ENCODE measurements at places on chromosomes 3 and 15.
A peak's percentile ranks its signal among the peaks of the same experiment; 100 is the strongest.

DNA sequence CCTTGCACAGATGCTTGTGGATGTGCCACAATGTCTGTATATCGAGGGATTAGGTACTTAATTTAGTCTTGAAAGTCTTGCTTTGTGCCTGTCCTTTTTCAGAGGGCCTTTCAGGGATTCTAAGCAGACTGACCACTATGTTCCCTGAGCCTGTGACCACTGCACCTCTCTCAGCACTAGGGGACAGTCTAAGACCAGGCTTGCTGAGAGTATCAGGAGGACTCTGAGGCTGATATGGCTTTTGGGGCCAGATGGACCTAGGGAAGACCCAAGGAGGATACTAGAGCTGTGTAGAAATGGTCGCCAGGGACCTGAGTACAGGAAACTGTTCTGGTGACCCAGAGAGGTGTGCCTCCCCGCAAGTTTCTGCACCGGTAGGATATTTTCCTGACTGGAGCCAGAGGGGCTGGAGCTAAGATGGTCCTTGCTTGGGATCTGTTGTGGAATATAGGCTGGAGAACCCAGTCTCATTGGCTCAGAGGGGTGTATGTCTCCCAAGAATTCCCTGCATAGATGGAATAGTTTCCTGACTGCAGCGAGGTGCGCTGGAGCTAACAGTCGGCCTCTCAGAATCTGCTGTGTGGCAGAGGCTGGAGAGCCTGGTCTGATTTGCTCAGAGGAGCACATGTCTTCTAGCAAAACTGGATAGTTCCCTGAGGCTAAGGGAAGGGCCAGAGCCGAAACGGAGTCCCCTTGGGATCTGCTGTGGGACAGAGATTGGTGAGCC lies 213.2 kb upstream of the DCBLD2 start:
- DNase-seq: no peak

- DNase-seq: no peak
Measured at GRCh38 chr15:90478846-90479481, 50.8 kb upstream of the CRTC3 start.

GRCh38 chr3:82100378-82100777 lies 338.9 kb upstream of the GBE1 start:
- no peak for DNase-seq

GRCh38 chr3:159624616-159625015 lies 364.0 kb upstream of the IL12A start:
- DNase-seq: no peak

DNA sequence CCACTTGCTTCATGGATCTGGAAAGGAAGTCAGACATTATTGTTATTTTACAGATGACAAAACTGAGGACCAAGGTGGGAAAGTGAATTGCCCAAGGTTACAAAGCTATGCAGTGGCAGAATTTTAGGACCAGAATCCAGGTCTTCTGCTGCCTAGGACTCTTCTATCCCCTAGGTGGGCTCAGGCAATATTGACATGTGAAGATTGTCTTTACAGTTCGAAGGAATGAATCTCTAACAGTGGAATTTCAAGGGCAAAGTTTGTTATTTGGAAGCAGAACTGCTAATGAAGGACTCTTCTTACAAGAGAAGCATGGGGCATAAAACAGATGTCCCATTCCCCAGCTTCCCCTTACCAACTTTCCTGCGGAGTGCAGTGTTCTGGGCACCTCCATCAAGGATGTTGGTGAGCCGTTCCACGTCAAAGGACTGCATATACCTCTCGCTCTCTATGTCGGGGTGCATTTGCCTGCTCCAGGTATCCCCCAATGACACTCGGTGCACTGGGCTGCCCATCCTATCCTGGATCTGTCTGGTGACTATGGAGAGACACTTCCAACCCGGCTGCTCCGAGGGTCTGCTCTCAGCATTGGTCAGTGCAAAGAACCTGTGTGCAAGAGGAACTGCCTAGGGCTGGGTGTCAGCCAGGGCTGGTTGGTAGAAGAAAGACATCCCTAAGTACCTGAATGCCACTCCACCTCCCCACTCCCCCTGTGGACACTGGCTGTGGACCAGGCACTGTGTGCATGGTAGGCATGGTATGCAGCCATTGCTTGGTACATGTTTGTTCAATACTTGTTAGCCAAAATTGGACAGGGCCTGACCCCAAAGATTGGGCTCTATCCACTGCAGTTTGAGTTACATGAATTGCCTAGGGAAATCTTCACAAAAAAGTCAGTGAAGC lies 2.1 kb downstream of the ACOX2 start:
- no peak for DNase-seq

DNA sequence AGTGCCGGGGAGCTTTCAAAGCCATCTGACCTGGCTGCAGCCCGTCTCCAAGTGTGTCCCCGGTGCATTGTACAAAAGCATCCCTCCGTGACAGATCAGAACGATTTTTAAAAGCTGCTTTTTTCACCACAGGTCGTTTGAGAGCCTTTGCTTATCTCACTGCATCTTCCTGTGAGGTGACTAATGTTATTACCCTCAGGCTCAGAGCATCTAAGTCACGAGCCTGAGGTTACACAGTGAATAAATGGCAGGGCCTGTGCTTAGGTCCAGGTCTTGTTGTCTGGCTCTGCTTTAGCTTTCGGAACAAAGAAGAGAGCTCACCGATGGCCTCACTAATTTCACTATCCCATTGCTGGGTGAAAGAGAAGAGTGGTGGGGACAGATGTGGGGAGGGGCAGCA lies 83.3 kb downstream of the SEC22A start:
- no peak for DNase-seq

DNA sequence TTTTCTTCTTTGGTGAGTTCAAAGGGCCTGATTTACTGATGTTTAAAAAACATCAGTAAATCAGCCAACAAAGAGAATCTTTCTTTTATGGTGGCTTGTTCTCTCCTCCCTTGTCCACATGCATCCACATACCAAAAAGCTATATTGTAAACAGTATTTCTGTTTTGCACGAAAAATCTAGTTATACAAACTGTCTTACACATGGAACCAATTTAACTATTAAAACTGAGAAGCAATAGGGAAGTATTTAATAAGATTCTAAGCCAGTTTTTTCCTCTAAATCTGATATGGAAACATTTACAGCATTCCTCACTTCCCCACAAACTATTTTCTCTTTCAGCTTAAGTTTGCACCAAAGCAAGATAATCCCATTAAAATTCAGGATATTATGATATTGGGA lies 110.8 kb upstream of the ICE2 start:
- DNase-seq: no peak

DNA sequence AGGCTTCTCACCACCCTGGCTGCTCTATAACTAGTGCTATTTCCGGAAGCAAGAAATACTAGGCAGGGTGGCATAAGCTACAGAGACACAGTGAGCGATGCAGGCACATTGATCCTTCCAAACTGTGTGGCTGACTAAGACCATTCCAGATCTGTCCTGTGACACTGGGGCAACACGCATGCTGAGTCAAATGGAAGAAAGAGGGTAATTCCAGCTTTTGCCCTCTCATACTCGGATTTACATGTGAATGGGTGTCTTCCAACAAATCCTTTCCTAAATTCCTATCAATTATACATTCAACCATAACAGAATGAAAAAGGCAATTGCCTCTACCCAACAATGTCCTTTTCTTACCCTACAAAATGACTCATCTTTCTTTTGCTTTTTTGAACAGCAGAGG lies 5.1 kb downstream of the FSIP1 start:
- DNase-seq: no peak

GRCh38 chr15:53555226-53555625 lies 204.2 kb downstream of the WDR72 start:
- no peak for DNase-seq

GRCh38 chr3:140580746-140581145 lies 97.1 kb upstream of the TRIM42 start:
- no peak for DNase-seq

DNA sequence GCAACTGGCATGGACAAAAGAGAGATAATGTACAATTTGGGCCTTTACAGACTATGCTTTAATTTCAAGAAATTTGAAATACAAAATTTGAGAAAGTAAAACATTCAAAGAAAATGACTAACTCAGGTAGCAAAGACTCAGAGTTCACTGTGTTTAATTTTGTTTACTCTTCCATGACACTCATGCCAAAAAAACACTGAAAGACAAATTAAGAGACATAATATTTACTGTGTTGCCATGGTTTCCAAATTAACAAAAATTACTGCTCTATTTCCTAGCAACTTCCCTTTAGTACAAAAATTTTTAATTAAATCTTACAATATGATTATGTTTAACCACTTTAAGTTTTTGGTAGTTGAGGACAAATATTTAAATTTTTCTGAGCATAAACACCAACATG lies 29.6 kb downstream of the LRRFIP2 start:
- no peak for DNase-seq

- DNase-seq: no peak
Measured at GRCh38 chr3:54125300-54125699, 2.9 kb downstream of the CACNA2D3 start.

- DNase-seq: no peak
Measured at GRCh38 chr3:54193093-54193492, 70.7 kb downstream of the CACNA2D3 start.

GRCh38 chr15:95019907-95020306 lies 788.5 kb downstream of the MCTP2 start:
- no peak for DNase-seq

DNA sequence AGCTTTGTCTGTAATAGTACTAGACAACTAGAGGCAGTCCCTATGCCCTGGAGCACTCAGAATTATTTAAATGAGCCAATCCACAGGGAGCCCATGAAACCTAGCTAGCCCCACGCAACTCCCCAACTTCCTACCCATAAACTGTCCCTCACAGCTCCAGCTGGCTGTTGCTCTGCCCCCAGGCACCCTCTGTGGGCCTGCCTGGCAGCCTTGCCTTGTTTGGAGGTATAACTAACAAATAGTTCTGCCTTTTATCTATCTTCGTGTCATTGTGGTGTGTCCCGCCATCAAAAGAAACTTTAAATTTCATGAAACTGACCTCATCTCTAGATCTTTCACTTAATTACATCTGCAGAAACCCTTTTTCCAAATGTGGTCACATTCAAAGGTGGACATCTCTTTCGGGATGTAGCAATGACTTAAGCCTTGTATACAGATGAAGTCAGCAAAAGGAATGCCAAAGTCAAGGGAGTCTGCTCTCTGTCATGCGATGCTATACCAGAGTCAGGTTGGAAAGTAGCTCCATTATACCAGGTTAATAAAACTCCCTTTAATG lies 1.8 kb upstream of the RTP3 start:
- no peak for DNase-seq

DNA sequence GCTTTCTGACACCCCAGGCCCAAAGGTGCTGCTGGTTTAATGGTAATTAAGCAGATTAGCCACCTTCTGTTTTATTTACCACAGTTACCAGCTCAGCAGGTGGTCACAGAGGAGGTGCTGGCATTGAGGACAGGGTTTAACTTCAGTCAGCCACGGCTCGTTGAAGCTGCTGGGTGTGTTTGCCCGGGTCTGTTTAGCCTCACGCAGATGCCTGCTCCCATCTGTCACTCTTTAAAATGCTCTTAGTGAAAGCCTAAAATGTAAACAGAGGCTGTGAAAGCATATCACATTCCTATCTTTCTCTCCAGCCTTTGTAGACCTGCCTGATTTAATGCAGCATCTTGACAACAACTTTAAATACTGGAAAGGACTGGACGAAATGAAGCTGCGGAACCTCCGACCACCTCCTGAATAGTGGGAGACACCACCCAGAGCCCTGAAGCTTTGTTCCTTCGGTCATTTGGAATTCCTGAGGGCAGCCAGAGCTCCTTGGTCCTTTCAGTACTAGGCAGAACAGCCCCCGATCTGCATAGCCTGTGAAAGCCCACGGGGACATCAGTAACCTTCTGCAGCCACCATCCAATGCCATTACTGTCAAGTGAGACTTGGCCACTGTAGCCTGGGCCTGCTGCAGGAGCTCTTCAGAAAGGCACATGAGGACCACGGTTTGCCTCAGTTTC lies 156.0 kb downstream of the PDE8A start:
- DNase-seq: no peak

- no peak for DNase-seq
Measured at GRCh38 chr3:90136456-90137191, 1029.2 kb downstream of the EPHA3 start.

DNA sequence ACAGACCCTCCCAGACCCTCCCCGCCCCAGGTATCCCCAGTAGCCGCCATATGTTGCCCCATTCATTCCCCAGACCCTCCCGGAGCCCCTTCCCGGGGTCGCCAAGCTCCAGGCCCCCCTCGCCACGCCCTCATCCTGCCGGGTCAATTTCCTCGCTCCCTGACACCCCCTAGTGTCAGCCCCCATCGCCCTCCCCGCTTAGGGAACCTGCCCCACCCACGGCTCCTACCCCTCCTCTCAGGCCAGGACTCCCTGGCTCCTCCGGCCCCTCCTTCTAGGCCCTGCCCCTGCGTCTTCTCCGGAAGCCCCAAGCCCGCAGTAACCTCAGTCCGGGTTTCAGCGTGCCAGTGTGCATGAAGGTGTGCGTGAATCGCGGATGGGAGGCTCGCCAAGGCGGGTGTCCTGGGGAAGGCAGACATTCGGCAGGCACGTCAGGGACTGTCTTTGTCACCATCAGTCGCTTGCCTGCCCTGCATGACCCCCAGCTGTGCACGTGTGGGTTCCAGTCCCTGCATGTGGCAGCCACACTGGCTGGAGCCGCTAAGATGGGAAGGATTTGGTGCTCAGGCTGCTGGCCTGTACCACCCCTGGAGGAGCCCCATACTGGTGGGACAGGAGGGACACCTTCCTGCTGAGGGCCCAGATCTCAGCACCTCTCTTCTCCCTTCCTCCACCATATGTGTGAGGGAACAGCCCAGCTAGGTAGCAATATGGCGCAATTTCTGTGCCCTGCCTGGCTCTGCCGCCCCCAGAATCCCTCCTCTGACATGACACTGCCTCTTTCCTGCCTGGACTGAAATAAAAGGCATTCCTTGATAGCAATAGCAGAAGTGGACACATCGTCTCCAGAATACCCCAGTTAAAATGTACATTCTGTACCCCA lies 693 bp downstream of the DISP2 start:
- DNase-seq: peak; percentile 24

GRCh38 chr15:85543741-85544155 lies 163.3 kb downstream of the AKAP13 start:
- no peak for DNase-seq

GRCh38 chr3:122000936-122001605 lies 21.0 kb downstream of the ILDR1 start:
- no peak for DNase-seq

GRCh38 chr15:94336817-94337467 lies 105.6 kb downstream of the MCTP2 start:
- DNase-seq: no peak

DNA sequence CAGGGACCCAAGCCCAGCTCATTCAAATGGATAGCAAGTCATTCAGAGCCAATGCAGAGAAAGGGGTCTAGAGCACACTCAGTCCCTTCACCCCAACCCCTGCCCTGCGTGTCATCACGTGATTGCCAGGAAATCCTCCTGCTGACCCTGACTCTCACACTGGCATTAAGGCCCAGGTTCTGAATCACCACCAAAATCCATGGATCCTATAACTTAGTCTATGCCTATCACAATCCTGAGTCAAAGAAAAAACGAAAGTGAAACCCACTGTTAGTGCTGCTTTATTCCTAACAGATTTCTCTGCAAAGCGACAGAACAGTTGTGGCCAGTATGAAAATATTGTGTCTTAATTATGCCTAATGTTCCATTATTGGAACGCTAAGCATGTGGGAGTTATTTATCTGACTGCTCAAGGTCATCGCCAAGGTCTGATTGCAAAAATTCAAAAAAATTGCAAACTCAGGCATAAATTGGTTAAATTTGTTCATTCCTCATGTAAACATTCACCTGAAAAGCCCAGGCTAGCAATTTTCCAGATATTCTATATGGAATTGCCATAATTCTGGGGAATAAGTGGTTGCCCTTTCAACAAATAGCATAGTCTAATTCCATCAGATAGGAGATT lies 108.7 kb upstream of the EIF1B start:
- no peak for DNase-seq
